ENCODE measurements at places on chromosomes 3 and 15. TPM values are rescaled to one million over a fixed set of nuclear protein-coding genes. Genes with fewer than 3 reads are reported as not detected.

GRCh38 chr3:127610105-127610504 lies 11.9 kb downstream of the MCM2 start:
- DNase-seq: no peak

GRCh38 chr15:49906966-49907365 lies 212.1 kb downstream of the ATP8B4 start:
- DNase-seq: peak; percentile 51

GRCh38 chr3:122766430-122766829 lies 27.2 kb downstream of the HSPBAP1 start:
- no peak for DNase-seq

- DNase-seq: peak; percentile 71
These were observed 99.5 kb upstream of the ZBTB20 start for GRCh38 chr3:115246461-115247020.

GRCh38 chr3:4476496-4476895 lies 9.4 kb upstream of the SUMF1 start:
- DNase-seq: no peak

DNA sequence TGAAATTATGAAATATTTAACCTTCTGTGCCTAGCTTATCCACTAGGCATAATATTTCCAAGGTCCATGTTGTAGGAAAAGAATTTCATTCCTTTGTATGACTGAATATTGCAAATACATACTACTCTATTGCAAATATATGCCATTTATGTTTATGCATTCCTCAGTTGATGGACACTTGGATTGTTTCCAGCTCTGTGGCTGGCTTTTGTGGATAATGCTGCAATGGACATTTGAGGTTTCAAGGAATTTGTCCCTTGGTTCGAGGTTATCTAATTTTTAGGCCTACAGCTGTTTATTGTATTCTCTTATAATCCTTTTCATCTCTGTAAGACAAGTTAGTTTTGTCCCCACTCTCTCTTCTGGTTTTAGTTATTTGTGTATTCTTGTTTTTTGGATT lies 7.7 kb upstream of the AADACL2 start:
- no peak for DNase-seq

DNA sequence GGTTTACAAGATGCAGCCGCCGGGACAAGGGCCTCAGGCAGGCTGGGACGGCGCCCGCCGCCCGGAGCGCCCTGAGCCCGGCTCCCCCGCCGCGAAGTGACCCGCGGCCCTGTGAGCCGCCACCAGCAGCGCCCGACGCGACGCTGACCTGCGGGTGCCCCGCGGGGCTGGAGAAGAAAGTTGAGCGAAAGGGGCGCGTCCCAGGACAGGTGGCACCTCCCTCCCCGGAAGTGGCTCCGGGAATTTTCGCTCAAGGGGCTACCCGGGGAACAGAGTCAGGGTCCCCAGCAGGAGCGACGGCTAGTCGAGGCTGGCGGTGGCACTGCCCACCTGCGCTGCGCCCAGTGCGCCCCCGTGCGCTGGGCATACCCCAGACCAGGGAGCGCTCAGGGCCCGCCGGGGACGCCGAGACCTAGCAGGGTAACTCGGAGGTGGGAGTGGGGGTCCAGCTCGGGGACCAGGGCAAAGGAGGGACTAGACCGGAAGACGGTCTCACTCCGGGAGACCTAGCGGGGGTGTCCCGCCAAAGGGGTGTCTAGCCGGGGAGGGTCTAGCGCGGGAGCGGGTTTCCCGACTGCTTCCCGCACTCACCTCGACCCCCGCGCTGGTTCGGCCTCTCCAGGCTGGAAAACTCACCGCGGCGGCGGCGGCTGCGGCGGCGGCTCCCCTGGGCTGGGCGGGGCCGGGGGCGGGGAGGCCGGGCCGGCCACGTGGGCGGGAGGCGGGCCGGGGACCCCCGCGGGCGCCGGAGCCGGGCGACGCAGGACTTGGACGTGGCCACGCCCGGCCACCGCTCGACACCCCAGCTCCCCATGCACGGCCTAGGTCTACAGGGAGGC lies 18.4 kb downstream of the SPATA12 start:
- DNase-seq: peak; percentile 76

DNA sequence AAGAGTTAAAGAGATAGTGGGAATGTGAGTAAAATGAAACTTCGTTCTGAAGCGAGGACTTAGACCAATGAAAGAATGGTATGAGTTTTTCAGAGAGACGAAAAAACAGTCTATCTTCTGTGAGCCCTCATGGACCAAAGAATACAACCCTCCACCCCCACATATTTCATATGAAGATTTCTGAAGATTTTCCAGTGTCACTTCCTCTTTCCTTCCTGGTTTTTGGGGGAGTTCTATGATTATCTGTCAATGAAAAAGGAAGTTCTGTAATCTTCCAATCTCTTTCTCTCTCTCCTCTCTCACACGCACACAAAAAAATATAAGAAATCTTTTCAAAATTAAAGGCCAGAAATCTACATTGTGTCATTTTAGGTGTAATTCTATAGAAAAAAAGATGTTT lies 27.7 kb downstream of the CMSS1 start:
- peak; percentile 52 for DNase-seq

- DNase-seq: no peak
These were observed 343.0 kb upstream of the PLSCR5 start for GRCh38 chr3:146948186-146948585.

- no peak for DNase-seq
These were observed 163.4 kb downstream of the XXYLT1 start for GRCh38 chr3:195107593-195107992.

DNA sequence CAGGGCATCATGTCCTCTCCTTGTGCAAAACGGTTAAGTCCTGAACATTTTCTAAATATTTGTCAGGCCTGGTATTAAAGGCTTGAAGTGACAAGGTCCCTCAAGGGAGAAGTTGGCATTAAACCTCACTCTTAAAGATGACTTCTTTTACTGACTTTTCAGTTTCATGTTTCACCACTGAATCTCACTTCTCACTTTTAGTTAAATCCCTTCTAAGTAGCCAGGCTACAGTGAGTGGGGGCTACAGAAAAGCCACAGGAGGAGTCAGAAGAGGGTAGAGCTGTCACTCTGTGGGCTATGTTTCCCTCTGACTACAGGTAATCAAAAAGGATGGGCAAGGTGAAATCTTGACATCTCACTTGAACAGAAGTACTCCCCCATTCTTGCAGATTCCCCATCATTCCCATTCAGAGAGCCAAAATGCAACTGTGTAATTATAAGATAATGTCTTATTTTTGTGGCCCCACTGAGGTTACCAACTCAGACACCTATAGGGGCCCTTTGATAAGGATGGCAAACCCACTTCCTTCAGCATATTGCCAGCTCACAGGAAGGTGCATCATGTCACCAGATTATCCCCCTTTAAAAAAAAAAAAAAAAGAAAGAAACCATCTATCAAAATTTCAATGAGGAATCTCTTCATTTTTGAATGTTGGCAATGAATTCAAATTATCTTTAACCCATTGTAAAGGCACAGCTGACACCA lies 790.1 kb upstream of the CFAP20DC start:
- DNase-seq: no peak

DNA sequence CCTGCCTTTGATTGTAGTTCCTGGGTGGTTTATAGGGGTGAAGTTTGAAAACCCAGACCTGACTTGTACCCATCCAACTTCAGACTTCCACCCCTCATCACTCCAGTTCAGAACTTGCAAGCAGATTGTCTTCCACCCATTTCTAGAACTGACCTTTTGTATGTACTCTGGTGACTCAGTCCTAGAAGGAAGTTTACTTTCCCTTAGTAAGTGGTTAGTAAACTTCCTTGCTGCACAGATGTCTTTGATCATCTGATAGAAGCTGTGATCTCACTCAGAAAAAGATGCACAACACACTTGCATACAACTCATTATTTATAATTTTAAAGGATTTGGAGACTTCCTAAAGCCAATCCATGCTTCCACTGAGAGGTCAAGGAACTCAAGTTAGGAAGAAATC lies 368.0 kb downstream of the MFSD1 start:
- no peak for DNase-seq

- no peak for DNase-seq
These were observed 307.1 kb downstream of the IL20RB start for GRCh38 chr3:137264843-137265330.

- peak; percentile 30 for DNase-seq
These were observed 60.3 kb upstream of the PDZRN3 start for GRCh38 chr3:73685061-73685460.

DNA sequence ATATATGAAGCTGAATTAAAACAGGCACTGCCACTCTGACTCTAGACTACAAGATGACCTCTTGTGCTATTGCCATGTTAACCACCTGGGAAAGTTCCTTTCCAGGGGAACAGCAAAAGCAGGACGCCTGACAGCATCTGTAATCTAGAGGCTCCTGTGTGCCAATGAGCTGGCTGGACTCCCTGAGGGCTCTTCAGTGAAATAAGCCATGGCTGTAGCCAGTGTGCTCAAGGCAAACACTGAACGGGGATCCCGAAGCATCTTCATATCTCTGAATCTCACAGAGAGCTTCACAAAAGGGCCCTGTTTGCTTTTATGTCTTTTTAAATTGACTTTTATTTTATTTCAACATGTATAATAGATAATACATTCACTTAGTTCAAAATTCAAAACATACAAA lies 57.2 kb downstream of the BFSP2 start:
- DNase-seq: no peak

DNA sequence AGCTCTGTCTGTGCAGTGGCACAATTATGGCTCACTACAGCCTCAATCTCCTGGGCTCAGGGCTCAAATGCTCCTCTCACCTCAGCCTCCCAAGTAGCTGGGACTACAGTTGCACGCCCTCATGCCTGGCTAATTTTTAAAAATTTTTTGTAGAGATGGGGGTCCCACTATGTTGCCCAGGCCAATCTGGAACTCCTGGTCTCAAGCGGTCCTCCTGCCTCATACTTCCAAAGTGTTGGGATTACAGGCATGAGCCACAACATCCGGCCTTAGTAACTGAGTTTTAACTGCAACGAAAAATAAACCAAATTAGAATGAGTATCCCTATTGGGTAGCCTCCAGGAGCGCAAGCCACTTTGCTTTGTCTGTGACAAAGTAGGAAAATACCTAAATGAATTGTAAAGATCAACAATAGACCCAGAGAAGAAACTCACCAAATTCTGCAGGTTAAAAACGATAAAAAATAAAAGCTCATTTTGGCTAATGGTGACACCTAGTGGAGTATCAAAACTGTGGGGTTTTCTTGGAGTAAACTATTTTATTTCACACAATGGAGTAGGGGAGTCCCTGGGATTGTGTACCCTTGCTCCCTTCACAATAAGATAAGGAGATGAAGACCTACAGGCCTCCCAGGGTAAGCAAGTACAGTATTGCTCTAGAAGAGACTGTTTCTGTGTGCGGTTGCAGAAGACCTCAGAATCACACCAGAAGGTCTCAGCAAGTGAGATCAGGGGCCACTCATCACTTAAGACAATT lies 21.0 kb upstream of the CA12 start:
- DNase-seq: peak; percentile 59

- peak; percentile 68 for DNase-seq
These were observed 8.6 kb downstream of the CLEC3B start for GRCh38 chr3:45034612-45035252.

DNA sequence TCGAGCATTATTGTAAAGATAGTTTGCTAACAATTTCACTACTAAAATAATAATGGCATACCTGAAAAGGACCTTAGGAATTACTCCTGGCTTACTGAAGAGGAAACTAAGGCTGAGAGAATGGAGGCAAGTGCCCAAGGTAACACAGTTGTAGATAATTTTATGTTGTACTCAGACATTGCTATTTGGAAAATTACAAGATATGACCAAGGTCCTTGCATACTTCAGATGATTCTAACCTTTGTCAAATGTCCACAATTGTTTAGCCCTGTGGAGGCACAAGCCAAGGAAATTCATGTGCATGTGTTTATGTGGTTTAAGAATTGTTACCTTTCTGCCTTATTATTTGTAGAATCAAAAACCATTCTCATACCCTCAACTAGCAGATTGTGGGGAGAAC lies 105.7 kb downstream of the TUSC7 start:
- DNase-seq: no peak

DNA sequence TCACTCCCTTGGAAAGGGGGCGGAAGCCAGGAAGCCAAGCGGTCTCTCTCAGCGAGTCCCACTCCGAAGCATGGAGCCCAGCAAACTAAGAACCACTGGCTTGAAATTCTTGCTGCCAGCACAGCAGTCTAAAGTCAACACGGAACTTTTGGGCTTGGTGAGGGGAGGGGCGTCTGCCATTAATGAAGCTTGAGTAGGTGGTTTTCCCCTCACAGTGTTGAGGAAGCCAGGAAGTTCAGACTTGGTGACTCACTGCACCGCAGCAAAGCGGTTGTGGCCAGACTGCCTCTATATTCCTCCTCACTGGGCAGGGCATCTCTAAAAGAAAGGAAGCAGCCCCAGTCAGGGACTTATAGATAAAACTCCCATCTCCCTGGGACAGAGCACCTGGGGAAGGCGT lies 665.4 kb upstream of the CBLB start:
- DNase-seq: no peak

GRCh38 chr3:191328962-191329653 lies at the start of gene CCDC50:
CCDC50 (plus strand) TSS chr3:191329394; CDS start chr3:191329675, 281 bp downstream.
- DNase-seq: peak; percentile 92

- DNase-seq: no peak
These were observed 43.1 kb upstream of the LCTL start for GRCh38 chr15:66608881-66609280.

- DNase-seq: no peak
These were observed 79.6 kb downstream of the CPN2 start for GRCh38 chr3:194271460-194272035.

- no peak for DNase-seq
These were observed 329.2 kb downstream of the GRM7 start for GRCh38 chr3:7190095-7190494.

GRCh38 chr15:40306908-40307307 lies 827 bp downstream of the PLCB2 start:
- no peak for DNase-seq

The GP9 gene
- 0.40 TPM for total RNA-seq

The CMC1 gene
- total RNA-seq: 10.7 TPM

The SCAANT1 gene
- total RNA-seq: not detected

The LSMEM2 gene
- total RNA-seq: 25.4 TPM

The GOLGA6L22 gene
- under 0.01 TPM for total RNA-seq

The EXD1 gene
- not detected for total RNA-seq

The CHST13 gene
- total RNA-seq: 0.18 TPM

The TERC gene
- total RNA-seq: 23.7 TPM

The CLSTN2 gene
- total RNA-seq: 3.1 TPM

The TRPM1 gene
- total RNA-seq: not detected
